Common myeloid progenitor, CD34-positive (primary cell): ENCODE measurements at places on chromosomes 5 and 9.

DNA sequence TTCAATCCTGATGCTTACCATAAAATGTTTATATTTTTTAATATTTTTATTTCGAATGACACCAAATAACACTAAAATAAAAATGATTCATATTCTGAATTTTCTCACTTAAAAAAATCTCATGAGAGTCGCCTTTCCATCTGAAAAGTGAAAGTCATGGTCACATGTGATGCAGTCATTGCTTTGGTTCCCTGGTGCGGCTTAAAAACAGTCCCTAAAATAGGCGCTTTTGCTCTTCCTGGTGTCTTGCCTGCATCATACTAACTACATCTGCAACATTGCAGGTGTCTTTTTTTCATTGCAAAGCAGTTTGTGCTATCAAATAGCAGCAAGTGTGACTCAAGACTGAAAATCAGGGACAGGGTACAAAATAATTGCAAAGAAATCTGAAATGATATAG lies 185.2 kb upstream of the NREP start:
- DNase-seq = no peak

DNA sequence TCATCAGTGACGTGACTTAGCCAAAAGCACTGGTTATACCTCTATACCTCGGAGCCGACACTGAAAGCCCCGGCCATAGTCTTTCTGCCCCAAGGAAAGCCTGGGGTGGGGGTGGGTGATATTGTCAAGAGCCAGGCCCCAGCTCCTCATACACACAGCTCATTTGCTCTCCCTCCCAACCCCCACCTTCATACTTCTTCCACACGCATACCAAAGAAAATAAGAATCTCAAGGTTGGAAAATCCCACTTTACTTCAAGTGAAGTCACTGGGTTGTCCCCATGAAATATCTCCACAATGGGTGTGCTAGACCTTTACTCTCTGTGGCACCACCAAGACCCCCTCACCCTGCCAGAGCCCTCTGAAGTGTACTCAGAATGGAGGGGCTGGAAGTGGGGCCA lies 27.1 kb upstream of the MGAT1 start:
- no peak for DNase-seq

DNA sequence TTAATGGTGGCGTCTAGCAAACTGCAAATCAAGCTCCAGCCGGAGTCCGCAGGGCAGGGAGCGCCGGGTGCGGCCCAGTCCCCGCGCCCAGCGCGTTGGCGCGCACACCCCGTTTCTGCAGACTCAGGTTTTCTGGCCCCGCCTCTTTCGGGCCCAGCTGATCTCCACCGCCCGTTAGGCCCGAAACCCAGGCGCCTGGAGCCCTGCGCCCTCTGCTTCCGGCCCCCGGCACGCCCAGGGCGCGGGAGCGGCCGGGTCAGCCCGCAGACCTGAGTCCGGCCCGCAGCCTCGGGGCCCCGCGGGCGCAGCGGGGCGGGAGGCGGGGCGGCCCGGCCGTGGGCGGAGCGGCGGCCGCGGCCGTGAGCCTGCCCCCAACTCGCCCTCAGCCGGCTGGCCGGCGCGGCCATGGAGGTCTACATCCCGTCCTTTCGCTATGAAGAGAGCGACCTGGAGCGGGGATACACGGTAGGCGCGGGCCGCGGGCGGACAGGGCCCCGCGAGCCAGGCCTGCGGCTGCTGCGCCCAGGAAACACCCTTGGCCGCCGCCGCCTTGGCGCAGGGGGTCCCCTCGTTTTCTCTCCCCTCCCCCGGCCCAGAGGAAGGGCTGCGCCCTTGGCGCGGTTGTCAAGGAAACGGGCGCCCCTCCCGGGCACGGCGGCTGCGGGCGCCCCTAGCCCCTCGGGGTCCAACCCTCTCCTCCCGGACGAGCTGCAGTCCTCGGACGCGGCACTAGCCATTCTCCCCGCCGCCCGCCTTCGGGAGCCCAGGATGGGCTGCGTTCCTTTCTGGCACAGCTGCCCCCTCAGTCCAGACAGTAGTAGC lies at the start of gene SNX24:
Gene SNX24 (plus strand): TSS at position 385 of the 822 bp plus-strand sequence. CDS start 21 bp downstream, at position 406.
- peak; percentile 82 for DNase-seq

- DNase-seq = peak; percentile 58
These were observed 94.7 kb upstream of the ANKRD55 start for GRCh38 chr5:56327809-56328208.

DNA sequence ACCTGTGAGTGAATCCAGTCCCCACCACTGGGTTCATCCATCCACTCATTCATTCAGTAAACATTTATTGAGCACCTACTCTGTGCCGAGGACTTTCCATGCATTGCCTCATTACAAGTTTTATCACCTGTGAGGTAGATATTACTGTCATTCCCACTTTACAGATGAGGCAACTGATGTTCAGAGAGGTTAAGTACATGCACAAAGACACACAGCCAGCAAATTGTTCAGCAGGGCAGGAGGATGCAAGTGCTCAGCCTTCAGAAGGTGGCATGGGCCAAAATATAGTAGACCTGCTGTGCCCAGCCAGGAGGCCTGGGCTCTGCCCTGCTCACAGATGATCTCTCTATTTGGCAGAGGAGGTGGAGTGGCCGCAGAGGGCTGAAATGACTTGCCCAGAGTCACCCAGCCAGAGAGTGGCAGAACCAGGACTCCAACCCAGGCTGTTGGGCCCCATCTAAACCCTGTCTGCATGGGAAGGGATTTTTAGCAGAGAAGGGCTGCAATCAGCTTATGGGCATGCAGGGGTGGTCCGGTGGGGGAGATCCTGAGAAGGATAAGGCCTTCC lies 7.6 kb upstream of the NEURL1B start:
- no peak for DNase-seq

DNA sequence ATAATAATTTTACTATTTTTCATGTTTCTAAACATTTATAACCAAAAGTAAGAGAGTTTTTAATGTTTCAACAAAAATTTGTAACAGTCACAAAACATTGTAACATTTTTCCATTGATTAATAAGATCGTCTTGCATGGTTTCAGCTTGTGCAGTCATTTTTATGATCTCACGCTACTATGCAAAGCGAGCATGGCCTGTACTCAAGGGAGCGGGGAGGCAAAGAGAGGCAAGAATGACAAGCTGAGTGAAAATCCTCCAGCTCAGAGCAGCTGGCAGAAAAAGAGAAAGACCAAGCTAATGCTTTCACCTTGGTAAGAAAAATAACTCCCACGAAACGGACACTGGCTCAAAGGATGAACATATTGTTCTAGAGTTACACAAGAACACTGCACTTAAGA lies 90.0 kb upstream of the SV2C start:
- DNase-seq = no peak

- peak; percentile 73 for DNase-seq
These were observed 760 bp downstream of the NPR3 start for GRCh38 chr5:32711681-32712480.

DNA sequence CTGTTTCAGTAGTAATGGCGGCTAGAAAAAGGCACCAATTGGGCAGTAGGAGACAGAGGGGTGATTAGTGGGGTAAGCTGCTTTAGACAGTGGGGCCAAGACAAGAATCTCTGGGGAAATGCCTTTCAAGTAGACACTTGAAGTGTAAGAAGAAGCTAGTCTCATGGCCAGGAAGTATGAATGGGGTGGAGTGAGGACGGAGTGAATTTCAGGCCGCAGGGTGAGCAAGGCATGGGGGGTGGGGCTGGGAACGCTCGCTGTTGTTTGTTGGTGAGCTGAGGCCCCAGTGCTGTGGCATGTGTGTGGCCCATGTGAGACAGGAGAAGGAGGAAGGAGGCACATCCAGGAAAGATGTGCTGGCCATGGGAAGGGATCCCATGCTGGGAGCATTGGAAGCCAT lies 149.2 kb upstream of the NFIL3 start:
- DNase-seq = no peak

DNA sequence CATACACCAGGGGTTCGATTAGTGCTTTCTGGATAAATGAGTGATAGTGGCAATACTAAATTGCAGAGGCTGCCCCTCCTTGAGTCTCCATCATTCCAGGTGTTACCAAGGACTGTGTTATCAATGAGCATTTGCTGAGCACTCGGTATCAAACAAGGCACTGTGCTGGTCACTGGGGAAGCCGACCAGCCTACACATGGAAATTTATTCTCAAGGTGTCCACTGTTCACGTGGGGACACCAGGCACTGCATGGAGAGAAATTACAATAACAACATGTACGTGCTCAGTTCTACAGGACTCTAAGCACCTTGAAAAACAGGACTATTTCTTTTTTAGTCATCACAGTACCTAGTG lies 22.2 kb downstream of the RGS3 start:
- no peak for DNase-seq

DNA sequence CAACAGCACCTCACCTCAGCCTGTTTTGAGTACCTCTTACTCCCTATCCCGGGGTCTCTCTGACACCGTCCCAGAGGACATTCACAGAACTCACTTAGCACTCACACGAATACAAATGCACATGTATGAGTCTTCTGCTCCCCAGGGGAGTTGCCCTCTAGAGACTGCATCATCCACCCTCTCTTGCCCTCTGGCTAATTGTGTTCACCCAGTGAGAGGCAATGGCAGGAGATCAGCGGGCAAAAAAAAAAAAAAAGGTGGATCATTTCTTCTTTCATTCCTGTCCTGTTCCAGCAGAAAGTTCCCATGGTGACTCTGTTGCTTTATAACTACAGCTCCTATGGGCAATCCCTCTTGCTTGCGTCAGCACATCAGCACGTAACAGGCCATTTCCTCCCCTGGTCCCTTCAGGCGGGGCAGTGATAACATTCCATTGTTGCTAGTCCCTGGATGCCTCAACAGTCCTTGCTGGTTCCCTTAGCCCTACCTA lies 23.5 kb upstream of the SNX2 start:
- DNase-seq = no peak

DNA sequence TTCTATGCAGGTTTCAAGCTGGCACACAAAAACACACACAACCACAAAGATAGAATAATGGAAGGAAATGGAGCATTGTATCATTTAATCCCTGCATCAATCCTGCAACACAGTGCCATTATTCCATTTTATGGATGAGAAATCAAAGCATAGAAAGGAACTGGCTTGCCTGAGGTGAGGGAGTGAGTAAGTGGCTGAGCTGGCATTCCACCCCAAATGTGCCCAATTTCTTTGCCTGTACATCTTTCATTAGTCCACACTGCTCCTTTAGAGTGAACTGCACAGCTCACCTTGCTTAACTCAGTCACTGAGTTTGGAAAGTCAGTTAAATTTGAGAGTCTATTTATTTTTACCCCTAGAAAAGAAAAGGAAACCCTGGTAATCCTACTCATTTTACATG lies 28.9 kb downstream of the ZNF366 start:
- no peak for DNase-seq

DNA sequence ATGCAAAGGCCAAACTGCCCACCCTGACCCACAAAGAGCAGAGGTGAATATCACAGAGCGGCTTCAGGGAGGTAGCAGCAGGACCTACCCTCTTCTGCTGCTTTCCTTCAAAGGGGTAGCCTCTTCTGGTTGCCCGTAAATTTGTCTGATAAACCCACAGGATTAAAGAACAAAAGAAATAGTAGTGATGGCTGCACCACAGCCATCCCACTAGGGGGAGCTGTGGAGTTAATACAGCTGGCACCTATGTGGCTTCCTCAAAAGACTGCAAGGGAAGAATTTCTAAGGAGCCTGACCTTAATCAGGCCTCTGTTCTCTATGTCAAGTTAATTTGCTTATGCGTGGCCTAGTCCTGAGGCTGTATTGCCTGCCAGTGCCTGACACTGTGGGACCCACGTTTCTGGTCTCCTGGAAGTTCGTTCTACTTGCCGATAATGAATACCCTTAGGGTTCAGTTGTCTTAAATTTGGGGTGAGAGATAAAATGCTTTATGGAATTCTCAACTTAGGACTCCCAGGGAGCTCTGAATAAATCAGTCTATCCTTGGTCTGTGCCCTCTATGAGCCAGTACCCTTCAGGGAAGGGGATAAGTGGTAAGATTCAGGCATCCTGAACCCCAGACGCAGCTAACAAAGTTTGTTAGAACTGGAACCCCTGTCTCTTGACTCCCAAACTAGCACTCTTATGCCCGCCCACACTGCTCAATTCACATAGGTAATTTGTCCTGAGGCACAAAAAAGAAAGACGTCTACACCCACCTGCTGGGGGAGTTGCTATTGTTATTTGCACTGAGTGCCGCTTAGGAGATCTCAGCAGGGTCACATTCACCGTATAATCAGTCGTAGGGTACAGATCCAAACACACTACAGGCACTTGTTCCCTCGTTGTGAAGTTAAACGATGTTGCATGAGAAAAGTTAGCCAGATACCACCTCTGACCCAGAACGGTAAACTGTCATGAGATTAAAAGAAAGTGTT lies 77.1 kb downstream of the SUSD1 start:
- peak; percentile 91 for DNase-seq

DNA sequence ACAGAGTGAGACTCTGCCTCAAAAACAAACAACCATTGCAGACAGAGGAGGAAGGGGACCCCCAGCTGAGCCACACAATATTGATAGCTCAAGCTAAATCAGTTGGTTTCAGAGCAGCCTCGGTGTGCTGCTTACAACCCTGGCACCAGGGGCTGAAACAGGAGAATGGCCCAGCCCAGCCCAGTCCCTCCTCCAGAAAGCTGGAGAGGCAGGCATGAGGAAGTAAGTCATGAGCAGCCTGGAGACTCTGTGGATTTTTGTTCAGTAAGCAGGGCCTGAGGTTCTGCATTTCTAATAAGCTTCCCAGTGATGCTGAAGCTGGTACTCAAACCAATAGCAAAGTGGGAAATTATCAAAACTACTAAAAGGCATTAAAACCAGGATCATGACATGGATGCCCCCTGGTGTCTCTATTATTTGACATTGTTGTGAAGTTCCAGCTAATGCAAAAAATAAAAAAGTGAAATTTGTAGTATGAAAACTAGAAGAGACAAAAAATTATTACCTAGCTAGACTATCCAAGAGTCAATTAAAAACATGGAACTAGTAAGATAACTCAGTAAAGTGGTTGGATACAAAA lies 14.2 kb downstream of the PRRT1B start:
- DNase-seq = no peak

DNA sequence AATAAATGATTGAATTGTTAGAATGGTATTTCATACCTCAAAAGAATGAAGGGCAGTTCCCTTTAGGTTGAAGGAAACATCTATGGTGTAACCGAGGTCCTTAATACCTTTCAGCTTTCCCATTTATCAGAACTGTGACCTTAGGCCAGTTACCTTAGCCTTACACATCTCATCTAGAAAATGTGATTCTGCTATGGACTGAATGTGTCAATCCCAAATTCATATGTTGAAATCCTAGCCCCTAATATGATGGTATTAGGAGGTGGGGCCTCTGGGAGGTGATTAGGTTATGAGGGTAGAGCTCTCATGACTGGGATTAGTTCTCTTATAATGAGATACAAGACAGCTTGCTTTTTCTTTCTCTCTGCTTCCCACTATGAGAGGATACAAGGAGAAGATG lies 441.9 kb downstream of the PLK2 start:
- DNase-seq = no peak

DNA sequence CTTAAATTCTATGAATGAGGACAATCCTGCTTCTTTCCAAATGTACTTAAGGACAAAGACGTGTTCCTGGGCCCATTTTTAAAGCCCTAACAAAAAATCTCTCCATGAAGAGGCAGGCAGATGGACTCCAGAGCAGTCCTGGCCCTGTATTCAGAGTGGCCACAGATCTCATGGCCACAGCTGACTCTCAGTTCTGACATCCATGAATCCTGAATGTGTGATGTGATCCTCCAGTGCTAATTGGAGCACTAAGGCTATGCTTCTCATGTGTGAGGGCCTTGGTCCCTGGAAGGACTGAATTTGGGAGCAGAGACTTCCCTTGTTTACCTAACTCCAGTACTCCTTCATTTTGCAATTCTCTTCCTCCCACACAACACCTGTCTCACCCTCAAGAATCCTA lies 373.0 kb downstream of the AGTPBP1 start:
- no peak for DNase-seq

- DNase-seq = no peak
These were observed 4.6 kb downstream of the DCANP1 start for GRCh38 chr5:135442431-135443160.
